ENCODE measurements at places on chromosomes 12 and 14. TPM values are rescaled to one million over a fixed set of nuclear protein-coding genes. Genes with fewer than 3 reads are reported as not detected.

Gene MGAT4C
- total RNA-seq: 1.4 TPM

Gene AVPR1A
- total RNA-seq: 0.09 TPM

DNA sequence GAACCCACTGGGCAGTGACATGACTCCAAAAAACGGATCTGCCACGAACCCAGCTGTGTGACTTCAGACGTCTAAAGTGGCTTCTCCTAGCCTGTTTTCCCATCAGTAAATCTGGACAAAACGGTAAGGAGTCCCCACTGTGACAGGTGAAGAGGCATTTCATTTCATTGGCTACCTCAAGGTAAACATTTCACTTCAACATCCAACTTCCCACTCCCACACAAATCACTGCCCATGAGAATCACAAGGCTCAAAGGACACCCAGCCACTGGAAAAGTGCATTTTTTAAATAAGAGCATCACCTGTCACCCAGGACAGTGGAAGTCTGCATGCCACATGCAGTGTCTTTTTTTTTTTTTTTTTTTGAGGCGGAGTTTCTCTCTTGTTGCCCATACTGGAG is 27.9 kb downstream of the HSP90AA1 start:
- no peak for DNase-seq
- no peak overlapping the region for H3K4me3 ChIP-seq
- H3K36me3 ChIP-seq: peaks cover 10% of the 10 kb centered on the region
- H3K27ac ChIP-seq: no peak overlapping the region
- no peaks in the 10 kb centered on the region for H3K27me3 ChIP-seq

DNA sequence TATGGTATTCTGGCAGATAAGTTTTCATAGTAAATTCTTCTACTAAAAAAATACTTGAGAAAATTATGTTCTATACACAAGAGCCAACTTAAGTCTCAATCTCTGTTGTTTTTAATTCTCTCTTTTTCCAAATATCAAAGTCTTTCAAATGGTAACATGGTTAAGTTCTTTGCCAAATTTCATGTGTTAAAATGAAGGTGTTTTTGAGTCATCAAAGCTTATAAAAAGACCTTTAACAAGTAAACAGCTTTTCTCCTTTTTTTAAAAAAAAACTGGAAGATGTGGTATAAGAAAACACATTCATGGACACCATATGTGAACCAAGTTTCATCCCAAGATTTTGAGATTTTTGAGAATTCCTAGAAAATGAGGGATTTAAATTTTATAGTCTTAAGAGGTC is 111.3 kb downstream of the FOXG1 start:
- H3K27ac ChIP-seq: no peak overlapping the region
- no peaks in the 10 kb centered on the region for H3K36me3 ChIP-seq
- H3K4me3 ChIP-seq: no peak overlapping the region
- H3K27me3 ChIP-seq: peaks cover 9% of the 10 kb centered on the region

GRCh38 chr12:12185414-12185813 is 81.4 kb downstream of the LRP6 start:
- H3K4me1 ChIP-seq: peaks cover 11% of the 10 kb centered on the region
- no peak for DNase-seq
- H3K27ac ChIP-seq: no peak overlapping the region

Measured in mesothelial cell of epicardium (in vitro differentiated cells).